ENCODE measurements at places on chromosomes 5 and 9.

- no peak for DNase-seq
Observed at GRCh38 chr9:116539549-116539948, 147.6 kb upstream of the TRIM32 start.

DNA sequence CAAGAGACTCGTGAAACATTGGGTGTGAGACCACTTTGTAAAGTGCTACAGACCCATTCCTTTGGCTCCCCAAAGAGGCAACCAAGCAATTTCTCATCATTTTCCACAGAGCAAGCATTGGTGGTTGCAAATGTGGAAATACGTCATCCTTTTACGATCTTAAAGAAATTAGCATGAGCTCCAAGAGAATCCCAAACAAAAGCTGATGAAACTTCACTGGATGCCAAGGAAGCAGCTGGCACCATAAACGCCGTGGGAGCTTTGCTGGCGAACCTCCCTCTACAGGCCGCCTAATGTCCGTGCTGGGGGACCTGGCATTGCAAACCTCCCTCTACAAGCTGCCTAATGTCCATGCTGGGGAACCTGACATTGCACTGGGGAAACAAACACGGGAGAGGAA is 432.4 kb downstream of the ACTL7B start:
- no peak for DNase-seq

DNA sequence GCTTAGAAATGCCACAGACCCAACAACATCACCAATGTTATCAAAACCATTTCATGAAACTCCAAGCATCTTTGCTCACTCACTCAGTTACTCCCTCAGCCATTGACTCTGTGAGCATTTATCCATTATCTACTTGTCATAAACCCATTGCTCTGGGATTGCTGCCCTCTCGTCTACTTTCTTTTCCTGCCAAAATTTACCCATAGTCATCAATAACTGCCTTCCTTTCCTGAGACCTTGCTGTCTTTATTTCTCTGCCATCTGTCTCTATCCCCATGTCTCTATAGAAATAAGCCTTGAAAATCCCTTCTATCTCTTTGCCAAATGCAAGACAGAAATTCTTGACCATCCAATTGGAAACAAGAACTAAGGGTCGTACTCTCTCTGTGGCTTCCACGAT is 26.4 kb upstream of the PUM3 start:
- DNase-seq: no peak

DNA sequence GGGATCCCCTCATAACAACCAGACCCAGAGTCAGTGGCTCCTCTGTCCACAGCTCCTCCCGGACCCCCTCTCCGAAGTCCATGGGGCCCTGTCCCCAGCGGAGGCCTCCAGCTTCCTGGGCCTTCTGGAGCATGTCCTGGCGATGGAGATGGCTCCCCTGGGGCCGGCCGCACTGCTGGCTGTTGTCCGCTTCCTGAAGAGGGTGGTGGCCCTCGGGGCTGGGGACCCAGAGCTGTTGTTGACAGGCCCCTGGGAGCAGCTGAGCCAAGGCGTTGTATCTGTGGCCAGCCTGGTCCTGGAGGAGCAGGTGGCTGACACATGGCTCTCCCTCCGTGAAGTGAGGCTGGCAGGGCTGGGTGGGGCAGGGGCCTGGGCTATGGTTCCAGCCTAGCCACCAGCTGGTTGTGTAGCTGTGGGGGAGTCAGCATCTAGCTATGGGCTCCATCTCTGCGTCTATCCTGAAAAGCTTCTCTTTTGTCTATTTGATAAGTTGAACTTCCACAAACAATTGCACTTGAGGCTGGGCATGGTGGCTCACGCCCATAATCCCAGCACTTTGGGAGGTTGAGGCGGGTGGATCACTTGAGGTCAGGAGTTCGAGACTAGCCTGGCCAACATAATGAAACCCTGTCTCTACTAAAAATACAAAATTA is 4.7 kb downstream of the ADGRD2 start:
- no peak for DNase-seq

- no peak for DNase-seq
Observed at GRCh38 chr5:10406651-10407050, 35.0 kb upstream of the ROPN1L start.

DNA sequence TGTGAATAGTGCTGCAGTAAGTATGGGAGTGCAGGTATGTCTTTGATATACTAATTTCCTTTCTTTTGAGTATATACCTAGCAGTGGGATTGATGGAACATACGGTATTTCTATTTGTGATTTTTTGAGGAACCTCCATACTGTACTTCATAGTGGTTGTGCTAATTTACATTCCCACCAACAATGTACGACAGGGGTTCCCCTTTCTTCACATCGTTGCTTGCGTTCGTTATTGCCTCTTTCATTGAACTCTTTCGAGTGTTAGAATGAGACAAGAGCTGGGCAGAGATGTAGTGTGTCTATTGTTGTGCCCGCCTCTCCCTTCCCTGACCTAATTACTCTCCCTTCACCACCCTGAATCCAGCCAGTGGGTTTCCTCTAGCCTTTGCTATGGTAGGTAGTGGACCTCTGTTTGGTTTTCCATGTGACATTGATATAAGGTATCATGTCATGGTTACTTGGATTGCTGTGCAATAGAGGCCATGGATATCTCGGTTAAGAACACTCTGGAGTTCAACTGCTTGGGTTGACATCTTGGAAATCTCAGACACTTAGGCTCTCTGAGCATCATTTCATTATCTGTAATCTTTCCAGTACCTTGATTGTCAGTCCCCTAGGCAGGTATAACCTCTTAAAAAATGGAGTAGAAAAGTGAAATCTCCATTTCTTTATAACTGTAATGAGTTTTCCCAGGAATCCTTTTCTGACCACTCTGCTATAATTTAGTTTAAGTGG is 19.5 kb downstream of the AOPEP start:
- no peak for DNase-seq

- no peak for DNase-seq
Observed at GRCh38 chr9:71121275-71122021, at the start of gene TRPM3. TRPM3 (minus strand) TSS chr9:71121621; CDS start chr9:71121354, 267 bp downstream.

DNA sequence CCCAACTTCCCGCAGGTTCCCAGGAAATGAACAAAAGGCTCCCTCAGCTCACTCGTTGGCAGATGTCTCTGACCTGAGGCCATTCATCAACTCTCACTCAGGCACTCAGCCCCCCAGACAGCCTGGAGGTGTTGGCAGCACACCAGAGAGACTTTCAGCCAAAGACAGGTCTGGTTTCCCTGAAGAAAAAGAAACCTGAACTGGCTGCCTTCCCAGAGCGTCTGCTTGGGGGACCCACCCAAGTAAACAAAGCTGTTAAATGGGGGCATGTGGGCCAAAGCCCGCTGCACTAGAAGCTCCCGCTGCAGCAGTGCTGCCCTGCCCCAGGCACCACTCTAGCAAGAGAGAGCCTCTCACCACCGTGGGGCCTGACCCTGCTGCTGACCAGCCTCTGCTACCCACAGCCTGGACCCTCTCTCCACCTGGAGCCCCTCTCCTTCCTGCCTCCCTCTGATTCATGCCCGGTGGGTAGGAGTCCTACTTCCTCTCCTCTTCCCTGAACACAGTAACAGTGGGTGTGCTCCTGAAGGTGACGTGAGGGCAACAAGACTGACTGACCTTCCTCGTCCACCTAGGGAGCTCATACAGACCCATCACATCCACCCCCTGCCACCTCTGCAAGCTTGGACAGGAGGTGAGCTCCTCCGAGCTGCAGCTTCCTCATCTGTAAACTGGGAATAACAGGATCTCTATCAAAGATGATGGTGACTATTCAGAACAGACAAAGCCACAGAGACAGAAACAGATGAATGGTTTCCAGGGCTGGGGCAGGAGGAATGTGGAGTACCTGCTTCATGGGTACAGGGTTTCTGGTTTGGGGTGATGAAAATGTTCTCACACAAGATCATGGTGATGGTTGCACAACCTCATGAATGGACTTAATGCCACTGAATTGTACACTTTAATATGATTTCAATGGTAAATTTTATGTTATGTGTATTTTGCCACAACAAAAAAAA is 31.0 kb upstream of the GABRP start:
- DNase-seq: no peak
